Activated CD8-positive, alpha-beta memory T cell treated with anti-CD3 and anti-CD28 coated beads, Interleukin-2, amount 10 ng/mL, durations not matched to agents 7 days and 5 days (primary cell): ENCODE measurements at places on chromosomes 3 and 15. TPM values are rescaled to one million over a fixed set of nuclear protein-coding genes. Genes with fewer than 3 reads are reported as not detected.

The DPP8 gene
- total RNA-seq, result 44.1 TPM

DNA sequence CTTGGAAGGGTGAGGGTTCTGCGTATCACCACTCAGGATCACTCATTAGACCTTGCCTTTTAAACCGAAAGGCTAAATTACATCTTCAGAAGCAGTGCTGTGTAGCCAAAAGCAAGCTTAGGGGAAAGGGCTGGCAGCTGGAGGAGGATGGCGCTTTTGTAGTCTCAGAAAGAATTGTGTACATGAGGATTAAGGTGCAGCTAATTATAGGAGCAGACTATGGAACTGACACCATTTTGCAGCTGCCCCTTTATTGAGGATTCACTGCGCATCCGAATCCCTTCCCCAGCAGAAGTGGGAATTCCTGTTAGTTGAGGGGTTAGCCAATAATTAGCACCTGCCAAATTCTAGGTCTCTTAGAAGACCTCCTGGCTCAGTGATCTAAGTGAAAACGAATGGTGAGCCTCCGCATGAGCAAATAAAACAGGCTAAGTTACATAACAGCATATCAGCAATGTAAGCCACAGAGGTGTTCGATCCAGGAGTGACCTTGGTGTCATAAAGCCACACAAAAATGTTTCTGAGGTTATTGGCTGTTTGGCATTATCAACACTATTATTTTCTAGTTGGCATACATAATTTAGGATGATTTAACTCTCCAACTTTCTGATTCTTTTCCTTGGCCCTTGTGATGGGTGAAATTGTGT lies 42.6 kb upstream of the SEMA6D start:
- DNase-seq, result no peak

DNA sequence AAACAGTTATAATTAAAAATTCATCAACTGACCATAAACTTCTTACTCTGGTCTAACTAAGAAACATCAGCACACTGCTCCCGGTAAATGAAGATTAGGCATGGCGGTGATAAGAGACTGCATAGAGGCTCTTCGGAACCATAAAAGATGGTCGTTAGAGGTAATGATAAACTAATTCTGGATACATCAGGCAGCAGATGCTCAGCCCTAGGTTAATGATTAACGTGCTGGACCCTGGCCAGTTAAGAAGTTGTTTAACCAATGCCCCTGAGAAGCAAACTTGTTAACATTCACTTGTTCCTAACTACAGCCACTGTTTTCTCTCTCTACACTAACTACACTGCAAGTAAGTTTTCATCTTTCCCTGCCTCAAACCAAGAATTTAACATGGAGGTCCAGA lies 111.5 kb downstream of the PDZRN3 start:
- DNase-seq, result no peak

GRCh38 chr15:27671819-27672437 lies 427.2 kb downstream of the OCA2 start:
- no peak for DNase-seq

DNA sequence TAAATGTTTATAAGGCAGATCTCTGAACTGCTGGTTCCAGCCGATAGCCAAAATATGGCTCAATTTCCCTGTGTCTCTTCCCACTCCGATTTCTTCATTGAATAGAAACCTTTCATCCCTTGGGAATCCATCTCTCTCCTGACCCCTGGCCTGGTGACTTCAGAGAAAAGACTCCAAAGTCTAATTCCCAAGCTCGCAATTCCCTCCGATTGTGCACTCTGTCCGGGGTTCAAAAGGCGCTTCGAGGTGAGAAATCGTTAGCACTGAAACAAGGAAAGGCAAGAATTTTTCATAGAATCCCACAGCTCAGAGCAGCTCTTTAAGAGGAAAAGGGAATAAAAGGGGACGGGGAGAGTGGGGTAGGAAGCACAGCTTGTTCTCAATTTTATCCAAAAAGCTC lies 18.4 kb upstream of the RAD18 start:
- DNase-seq, result no peak

GRCh38 chr15:70277556-70277955 lies 179.8 kb upstream of the TLE3 start:
- no peak for DNase-seq

DNA sequence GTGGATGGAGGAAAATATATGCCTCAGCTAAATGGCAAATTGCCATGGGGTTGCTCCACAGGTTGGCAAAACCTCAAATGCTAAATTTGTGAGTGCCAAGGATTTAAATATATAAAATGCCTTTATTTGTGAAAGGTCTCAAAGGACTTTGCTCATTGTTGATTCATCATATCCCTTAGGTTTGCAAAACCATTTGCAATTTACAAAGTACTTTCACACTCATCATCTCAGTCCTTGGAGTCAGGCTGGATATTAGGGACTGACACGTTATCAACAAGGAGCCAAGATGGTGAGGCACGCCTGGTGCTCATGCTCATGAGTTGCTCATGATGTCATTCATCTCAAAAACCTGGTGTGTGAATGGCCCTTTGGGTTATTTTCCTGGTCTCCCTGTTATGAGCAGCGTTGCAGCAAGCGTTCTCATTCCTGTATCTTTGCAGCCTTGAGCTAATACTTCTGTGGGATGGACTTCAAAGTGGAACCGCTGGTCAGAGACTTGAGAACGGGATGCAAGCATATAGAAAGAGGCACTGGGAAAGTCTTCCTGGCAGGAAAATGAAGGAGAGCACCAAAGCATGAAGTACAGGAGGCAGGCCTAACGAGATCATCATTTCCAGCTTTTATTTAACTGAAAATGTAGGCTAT lies 66.0 kb downstream of the MYO1E start:
- DNase-seq, result no peak

DNA sequence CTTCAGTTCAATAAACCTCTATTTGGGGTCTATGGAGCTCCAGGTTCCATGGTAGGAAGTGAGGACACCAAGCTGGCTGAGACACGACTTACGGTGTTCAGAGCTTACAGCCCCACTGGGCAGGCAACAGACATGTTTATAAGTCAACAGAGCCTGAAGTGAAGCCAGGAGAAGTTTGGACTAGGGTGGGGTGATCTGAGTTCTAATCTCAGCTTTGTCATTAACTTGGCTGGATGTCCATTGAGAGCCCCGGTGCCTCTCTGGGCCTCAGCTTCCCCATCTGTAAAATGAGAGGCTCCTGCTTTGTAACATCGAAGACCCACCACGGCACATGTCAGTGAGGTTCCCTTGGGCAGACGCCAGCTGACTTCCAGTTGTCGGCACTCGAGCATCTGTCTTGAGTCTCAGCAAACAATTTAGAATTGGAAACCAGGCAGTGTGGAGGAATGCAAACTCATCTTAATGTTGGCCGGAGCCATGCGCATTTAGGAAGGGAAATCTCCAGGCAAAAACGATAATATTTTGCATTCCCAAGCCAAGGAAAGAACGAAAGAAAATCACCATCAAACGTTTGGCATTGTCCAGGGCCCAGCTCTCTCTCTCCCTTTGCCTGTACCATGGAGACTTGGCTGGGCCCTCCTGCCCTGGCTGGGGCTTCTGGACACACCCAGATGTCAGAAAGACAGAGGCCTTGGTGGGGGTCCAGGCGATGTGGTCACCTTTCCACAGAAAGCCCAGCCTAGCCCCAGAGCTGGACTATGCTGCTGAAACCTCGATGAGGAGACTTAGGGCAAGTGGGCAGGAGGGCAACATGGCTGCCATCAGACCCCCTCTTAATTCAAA lies 18.4 kb downstream of the ITGA11 start:
- peak; percentile 31 for DNase-seq
